ENCODE measurements at places on chromosomes 11 and 22.
A peak's percentile ranks its signal among the peaks of the same experiment; 100 is the strongest.

DNA sequence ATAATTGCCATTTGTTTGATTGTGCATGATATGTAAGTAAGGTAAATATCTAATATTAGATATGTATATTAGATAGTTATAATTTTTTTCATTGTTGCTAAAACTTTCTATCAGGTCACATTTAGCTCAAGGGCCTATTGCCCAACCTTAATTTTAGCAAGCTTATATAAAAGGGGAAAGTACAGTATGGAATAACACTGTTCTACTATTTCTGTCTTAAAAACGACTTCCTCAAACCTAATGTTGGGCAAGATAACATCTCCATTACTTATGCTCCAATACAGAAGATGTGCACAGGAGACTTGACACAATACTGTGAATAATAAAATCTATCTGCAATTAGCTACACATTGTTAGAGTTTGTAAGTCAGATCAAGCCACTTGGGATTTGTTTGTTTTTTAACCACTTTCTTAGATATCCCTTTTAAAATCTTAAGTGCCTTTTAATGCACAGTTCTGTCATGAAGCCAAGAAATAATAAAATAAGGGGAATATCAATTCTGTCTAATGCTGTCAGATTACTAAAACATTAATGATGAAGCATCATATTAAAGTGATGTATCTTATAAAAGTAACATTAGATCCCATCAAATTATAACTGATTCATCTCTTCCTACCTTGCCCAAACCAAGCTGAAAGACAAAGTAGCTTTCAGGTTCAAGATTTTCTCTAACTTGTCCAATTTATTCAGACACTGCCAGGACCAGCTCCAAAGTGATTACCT is 98.1 kb downstream of the SIK3 start:
- DNase-seq, result no peak

- no peak for DNase-seq
Measured at GRCh38 chr22:32967386-32968101, 90.6 kb downstream of the SYN3 start.

DNA sequence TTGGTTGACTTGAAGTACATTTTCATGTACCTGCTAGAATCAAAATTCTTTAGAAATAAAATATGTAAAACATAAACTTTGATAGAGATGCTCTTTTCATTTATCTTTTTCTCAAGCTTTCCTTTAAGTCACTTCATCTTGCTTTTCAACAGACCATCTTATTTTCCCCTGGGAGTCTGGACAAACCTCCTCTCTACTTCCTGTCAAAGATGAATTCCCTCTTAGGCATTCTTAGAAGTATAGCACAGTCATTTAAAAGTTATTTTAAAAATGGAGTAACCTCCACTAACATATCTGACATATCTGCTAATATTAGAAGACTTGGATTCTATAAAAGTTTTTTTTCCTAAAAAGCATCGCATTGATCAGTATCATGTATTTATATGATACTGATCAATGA is 84.8 kb upstream of the PAX6 start:
- no peak for DNase-seq

- DNase-seq, result peak; percentile 37
Measured at GRCh38 chr11:75565221-75565814, 3.3 kb downstream of the SERPINH1 start.

DNA sequence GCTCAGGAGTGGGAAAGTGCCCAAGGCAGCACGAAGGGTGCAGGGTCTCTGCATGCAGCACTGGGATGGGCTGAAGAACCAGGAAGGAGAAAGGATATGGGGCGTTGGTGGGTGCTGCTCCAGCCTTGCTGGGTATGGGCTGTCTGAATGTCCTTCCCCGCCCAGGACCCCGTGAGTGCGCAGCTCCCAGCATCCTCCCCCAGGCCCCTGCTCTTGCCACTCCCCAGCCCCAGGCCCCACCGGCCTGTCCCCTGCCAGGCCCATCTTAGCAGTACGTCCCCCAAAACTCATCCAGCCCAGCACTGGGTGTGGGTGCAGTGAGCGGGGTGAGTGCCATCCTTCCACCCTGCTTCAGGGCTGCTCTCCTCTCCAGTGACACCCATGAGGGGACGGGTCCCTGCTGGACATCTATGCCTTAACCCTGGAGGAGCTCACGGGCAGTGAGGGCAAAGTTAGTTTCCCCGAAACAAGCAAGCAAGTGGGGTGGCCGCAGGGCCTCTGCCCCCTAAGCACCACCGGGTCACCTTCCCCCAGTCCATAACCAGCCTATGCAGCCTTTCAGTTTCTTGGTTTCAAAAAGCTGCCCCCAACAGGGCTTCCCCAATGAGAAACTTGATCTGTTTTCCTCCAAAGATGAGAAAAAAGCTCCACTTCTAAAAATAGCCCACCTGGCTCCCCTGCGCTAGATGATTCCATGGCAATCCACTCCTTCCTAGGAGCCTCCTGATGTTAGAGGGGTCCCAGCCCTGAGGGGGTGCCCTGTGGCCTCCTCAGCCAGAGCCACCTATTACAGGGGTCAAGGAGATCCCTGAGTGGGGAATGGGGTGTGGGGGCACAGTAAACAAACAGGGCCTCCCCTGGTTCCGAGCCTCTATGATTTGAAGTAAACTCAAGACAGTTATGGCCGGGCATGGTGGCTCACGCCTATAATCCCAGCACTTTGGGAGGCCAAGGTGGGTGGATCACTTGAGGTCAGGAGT is 103.8 kb downstream of the MORC2 start:
- DNase-seq, result no peak

DNA sequence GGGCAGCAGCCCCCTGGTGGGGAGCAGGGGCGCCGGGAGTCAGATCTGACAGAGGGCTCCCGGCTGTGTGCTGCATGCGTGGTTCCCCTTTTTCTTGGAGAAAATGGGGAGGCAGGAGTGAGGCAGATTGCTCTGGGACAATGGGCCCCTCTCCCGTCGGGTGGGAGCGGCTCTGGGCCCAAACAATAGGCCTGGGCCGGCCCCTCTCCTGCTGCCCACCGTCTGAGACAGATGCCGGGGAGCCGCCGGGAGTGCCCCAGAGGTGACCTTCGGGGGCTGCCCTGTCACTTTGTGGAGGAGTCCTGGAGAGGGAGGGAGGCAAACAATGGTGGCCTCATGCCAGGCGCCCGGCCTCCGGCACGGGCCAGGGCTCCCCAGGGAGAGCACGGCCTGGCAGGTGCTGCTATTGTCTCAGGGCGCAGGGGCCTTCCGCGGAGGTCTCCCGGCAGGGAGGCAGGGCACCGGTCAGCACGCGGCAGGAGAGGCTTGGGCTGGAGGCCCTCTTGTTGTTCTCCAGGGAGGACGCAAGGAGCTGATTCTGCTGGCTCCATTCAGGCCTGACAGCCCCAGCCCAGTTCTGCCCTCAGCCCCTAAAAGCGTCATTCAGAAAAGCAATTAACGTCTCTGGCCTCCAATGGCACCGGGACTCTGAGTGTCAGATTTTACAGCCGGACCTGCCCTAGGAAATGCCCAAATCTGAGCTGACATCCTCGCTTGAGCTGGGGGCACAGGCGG is 44.8 kb downstream of the SMIM38 start:
- DNase-seq, result no peak
